ENCODE measurements at places on chromosomes 5 and 9.

GRCh38 chr5:32771037-32771436 lies 59.9 kb downstream of the NPR3 start:
- no peak for DNase-seq

- DNase-seq, result no peak
Observed at GRCh38 chr9:90642570-90643539, at the start of gene DIRAS2. Gene DIRAS2 (minus strand): TSS chr9:90642824. CDS start chr9:90613827, 28,997 bp downstream.

- DNase-seq, result no peak
Observed at GRCh38 chr9:21997480-21997879, 2.9 kb downstream of the CDKN2B-AS1 start.

DNA sequence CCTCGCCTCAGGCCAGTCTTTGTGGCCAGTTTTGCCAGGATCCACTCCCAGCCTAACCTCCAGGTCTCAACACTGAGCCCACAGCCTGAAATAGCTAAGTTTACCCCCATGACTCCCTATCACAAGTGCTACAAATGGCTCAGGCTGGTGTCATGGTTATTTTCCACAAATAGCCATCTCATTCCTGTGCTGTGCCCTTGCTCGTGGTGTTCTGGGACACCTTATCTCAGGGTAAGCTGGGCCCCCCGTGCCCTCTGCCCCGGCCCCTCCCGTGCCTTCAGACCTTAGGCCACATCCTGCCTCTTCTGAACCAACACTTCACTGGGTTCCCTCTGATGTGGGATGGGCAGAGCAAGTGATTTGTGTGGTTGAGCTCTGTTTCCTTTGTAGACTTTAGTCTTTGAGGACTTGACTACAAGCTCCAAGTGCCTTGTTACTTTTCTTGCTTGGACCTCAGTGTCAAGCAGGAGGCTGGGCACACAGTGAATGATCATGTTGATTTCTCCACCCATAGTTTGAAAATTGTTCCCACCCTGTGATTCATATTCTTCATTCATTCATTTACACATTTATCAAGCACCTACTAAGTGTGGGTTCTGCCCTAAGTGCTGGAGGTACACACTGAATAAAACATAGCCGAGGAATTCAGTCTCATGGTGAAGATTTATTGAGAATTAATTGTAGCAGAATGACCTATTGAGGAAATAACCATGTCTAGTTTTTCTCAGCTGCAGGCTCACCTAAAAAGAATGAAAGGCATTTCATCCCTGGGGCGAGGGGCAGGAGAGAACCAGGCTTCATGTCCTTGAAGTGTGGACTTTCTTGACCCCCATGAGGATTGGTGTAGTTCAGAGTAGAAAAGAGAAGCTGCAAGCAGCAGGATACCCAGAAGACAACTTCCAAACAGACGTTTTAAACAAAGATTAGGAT lies 84.5 kb upstream of the CTNNA1 start:
- DNase-seq, result no peak

- DNase-seq, result no peak
Observed at GRCh38 chr5:115374057-115374775, 77.8 kb upstream of the CCDC112 start.
